ENCODE measurements at places on chromosomes 11 and 22.

GRCh38 chr11:35182317-35182939, 43.5 kb downstream of the CD44 start:
- no peaks in the 10 kb centered on the region for H3K27me3 ChIP-seq
- DNase-seq = no peak
- no peak overlapping the region for H3K4me3 ChIP-seq
- no peaks in the 10 kb centered on the region for H3K4me1 ChIP-seq

DNA sequence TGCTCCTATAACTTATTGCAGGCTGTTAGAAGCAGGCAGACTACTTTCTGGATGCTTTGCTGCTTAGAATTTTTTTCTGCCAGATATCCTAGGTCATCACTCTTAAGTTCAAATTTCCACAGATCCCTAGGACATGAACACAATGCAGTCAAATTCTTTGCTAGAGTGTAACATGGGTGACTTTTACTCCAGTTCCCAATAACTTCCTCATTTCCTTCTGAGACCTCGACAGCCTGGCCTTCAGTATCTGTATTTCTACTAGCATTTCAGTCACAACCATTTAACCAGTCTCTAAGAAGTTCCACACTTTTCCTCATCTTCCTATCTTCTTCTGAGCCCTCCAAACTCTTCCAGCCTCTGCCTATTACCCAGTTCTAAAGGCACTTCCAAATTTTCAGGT, 60.4 kb upstream of the ZBED5 start:
- 0 out of 2 replicates have a peak, but pooled peaks cover 4% of the 10 kb centered on the region for H3K4me1 ChIP-seq
- H3K27me3 ChIP-seq = no peaks in the 10 kb centered on the region
- H3K27ac ChIP-seq = no peak overlapping the region
- H3K36me3 ChIP-seq = no peaks in the 10 kb centered on the region

DNA sequence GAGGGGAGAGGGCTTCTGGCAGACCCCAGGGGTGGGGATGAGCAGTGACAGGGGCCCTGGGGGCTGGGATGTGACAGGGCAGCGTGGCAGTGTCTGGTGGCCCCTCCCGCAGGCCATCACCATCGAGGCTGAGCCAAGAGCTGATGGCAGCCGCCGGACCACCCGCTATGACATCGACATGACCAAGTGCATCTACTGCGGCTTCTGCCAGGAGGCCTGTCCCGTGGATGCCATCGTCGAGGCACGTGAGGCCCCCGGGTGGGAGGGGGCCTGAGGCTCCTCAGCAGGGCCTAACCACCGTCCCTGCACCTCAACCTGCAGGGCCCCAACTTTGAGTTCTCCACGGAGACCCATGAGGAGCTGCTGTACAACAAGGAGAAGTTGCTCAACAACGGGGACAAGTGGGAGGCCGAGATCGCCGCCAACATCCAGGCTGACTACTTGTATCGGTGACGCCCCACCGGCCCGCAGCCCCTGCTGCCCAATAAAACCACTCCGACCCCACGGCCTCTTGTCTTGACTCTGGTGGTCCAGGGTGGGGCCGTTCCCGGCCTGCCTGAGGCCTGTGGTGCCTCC, 2.6 kb upstream of the TCIRG1 start:
- H3K36me3 ChIP-seq = peaks cover 4% of the 10 kb centered on the region
- H3K27me3 ChIP-seq = no peaks in the 10 kb centered on the region
- H3K4me3 ChIP-seq = no peak overlapping the region
- H3K4me1 ChIP-seq = peaks cover 40% of the 10 kb centered on the region

GRCh38 chr11:36023922-36024321, 80.1 kb downstream of the LDLRAD3 start:
- peaks cover 19% of the 10 kb centered on the region for H3K4me1 ChIP-seq
- no peak overlapping the region for H3K4me3 ChIP-seq
- H3K36me3 ChIP-seq = no peaks in the 10 kb centered on the region
- no peaks in the 10 kb centered on the region for H3K27me3 ChIP-seq
- no peak overlapping the region for H3K27ac ChIP-seq

DNA sequence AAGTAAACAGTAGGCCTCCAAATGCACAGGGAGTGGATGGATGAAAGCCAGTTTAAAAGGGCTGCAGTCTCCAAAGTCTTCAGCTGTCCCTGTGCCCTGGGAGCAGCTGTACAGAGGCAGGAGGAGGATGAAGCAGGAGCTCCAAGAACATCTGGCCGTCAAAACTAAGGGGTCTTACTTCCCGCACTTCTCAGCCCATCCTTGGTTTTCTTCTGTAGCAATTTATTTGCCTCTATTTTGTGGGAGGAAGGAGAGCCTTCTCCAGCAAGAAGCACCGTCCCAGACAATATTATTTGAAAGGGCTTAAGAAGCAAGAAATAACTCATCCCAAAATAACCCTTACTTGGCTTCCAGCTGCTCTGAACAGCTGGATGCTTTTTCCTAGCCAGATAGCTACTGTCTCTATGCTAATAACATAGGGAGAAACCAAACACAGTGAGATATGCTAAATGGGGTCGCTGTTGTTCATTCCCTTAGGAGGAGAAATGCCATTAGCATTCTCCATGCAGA, 133.2 kb downstream of the SPATA19 start:
- no peaks in the 10 kb centered on the region for H3K36me3 ChIP-seq
- H3K4me1 ChIP-seq = no peaks in the 10 kb centered on the region
- H3K27me3 ChIP-seq = no peaks in the 10 kb centered on the region
- H3K27ac ChIP-seq = no peak overlapping the region
- no peak for DNase-seq
- no peak overlapping the region for H3K4me3 ChIP-seq
